ENCODE measurements at places on chromosomes 4 and X. TPM values are rescaled to one million over a fixed set of nuclear protein-coding genes. Genes with fewer than 3 reads are reported as not detected.

The INPP4B gene
- 39.8 TPM for total RNA-seq

The USP26 gene
- not detected for total RNA-seq

The SYNPO2 gene
- 0.14 TPM for total RNA-seq

The MAP3K15 gene
- total RNA-seq, result 0.31 TPM

DNA sequence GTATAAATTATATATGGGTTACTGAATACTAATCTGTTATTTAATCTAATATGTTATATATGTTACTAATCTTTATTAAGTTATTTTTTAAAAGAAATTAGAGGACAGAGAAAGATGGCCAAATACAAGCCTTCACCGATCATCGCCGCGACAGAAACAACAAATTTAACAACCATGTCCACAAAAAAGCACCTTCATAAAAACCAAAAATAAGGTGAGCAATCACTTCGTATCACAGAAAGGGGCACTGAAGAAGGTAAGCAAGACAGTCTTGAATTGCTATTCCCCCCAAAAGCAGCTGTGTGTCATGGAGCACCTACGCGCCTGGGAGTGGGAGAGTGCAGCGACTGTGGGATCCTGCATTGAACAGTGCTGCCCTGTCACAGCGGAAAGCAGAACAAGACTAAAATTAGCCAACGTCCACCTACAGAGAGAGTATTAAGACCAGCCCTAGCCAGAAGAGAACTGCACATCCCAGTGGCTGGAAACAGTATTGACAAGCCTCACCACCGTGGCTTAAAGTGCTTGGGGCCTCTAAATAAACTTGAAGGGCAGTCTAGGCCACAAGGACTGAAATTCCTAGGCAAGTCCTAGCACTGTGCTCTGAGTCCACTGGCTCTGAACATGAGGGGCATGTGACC lies 38.5 kb downstream of the LRBA start:
- H3K36me3 ChIP-seq, result peaks cover 17% of the 10 kb centered on the region
- DNase-seq, result peak; percentile 51
- no peak overlapping the region for H3K4me3 ChIP-seq
- peaks cover 42% of the 10 kb centered on the region for H3K4me1 ChIP-seq

DNA sequence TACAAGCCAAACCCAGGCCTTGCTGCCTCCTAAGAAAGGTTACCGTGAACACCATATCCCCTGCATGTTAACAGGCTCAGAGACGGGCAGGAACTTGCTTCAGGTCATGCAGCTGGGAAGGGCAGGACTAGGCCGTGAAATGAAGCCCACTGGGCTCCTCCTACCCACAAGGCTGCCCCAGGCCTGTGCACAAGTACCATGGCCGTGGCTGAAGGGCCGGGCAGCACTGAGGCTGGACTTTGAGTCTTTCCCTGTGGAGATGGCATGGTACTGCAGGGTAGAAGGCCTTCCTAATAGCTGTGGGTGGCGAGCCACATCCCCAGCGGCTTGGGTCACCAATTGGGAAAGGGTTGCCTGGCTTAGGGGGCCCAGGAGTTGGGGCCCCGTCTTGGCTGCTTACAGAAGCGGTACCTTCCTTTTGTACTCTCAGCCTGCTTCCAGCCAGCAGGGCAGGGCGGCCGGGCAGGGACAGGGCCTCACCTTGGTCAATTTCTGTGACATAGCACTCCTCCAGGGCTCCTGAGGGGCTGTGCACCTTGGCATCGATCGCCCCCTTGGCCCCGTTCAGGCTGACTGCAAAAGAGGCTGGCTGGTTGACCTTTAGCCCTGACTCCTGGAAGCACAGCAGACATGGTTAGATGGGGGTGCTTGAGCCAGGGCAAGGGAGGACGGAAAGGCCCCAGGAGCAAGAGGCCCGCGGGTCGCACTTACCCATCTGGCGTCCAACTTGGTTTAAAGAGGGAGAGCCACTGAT lies 23.8 kb downstream of the FLNA start:
- peaks cover 19% of the 10 kb centered on the region for H3K36me3 ChIP-seq
- DNase-seq, result no peak
- H3K27ac ChIP-seq, result no peak overlapping the region
- H3K4me3 ChIP-seq, result no peak overlapping the region
- H3K4me1 ChIP-seq, result peaks cover 13% of the 10 kb centered on the region
